Stimulated activated CD4-positive, alpha-beta T cell treated with anti-CD3 and anti-CD28 coated beads, Interleukin-1b, Interleukin-23, amount 100 ng/mL, for 4 hours (primary cell): ENCODE measurements at places on chromosomes 3 and 15.

GRCh38 chr3:158106766-158107471 lies 699 bp upstream of the SHOX2 start:
- DNase-seq = no peak

DNA sequence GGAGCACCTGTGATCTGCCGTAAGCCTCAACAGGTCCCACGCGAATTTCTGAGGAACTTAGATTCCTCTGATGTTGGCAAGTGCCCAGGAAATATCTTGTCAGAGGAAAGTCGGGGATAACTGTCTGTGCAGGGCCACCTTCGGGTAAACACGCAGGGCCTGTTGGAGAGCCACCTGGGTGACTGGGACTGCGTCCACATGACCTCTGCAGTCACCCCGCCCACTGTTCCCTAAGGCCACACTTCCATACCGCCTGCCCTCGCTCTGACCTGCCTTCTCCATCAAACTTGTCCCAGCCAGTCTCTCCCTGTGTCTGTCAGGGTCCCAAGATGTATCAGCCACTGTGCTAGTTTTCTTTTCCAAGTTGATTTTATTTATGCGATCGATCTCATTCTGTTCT lies 28.7 kb downstream of the BFSP2 start:
- DNase-seq = no peak

GRCh38 chr3:66475386-66476020 lies 25.3 kb downstream of the LRIG1 start:
- no peak for DNase-seq

DNA sequence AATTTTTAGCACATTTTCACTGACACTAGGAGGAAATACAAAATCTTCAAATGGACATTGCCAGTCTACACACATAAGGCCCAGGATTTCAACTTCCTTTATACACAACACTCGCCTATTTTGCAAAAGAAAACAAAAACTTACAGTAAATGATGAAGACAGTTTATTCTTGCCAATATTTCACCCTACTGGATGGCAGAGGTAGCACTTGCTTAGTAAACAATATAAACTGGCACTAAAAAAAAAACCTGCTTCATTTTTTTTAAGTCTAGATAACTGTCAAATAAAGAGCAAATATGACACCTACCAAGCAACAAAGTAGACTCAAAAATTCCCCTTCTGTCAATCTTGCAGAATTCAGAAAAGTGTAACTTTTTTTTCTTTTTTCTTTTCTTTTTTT lies 204.0 kb downstream of the VPS13C start:
- DNase-seq = no peak

- no peak for DNase-seq
Observed at GRCh38 chr3:87270908-87271700, 5.3 kb downstream of the POU1F1 start.
